ENCODE measurements at places on chromosomes 12 and 14.

GRCh38 chr12:29048787-29049186, 100.3 kb upstream of the FAR2 start:
- no peak for DNase-seq

DNA sequence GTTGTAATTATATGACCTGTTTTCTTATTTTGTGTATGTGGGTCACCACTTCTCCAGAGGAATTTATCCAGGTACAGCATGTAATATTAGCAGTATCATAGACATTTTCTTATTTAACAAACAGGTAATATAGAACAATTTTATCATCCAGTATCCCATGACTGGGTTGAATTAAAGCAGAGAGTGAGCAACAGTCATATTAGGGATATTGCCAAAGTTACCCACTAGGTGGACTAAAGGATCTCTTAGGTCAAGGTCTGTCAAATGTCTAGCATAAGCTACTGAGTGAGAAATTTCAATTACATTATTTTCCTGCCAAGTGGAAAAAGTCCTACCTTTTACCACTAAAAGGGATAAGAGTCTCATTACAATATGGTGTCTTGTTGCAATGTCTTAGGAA, 62.1 kb upstream of the TRIM9 start:
- DNase-seq = no peak

DNA sequence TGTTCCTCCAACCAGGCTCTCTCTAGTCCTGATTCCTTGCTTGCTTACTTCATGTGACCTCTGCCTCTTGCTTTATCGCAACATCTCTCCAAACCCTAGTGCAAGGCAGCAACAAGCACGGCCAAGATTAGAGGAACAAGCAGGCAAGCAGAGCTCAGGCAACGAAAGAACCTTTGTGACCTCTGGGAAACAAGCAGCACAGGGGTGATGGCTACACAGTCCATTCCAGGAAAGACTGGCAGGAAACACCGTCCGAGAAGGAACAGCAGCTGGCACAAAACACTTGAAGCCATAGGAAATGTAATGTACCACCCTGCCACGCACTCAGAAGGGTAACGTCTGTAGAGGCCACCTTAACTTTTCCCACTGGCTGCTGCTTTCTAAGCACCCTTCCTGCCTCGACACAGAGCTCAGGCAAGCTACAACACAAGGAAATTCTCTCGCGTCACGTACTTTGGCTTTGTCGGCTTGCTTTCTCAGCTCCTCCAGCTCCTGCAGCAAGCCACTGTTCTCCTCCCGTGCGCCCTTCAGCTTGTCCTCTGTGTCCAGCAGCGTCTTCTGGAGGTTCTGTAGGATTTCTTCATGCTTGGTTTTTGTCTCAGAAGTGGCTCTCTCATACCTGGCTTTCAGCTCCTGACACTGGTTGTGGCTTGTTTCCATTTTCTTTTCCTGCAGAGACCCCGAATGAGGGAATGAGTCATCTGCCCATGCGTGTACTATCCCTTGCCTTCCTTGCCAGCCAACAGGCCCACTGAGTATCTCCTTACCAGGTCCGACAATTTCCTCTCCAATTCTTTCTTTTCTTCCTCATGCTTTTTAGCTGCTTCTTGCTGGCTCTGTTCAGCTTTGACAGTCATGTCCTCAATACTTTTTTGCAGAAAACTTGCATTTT, 61.4 kb upstream of the VPS33A start:
- no peak for DNase-seq

DNA sequence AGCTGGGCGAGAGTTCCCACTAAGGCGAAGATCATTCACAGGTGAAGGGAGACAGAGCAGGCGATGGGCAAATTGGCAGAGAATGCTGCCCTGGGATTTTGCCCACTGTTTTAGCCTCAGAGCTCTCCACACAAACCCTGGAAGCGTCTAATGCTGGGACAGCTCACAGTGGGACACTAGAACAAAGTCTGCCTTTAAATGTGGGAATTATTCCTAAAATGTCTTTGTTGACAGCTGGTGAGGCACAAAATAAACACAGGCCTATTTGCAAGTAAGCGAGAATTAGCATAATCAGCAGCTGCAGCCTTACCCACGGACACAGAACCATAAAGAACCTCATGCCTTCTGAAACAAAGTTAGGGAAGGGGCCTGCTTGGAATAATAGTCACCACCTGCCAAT, 824.5 kb downstream of the AACS start:
- no peak for DNase-seq

DNA sequence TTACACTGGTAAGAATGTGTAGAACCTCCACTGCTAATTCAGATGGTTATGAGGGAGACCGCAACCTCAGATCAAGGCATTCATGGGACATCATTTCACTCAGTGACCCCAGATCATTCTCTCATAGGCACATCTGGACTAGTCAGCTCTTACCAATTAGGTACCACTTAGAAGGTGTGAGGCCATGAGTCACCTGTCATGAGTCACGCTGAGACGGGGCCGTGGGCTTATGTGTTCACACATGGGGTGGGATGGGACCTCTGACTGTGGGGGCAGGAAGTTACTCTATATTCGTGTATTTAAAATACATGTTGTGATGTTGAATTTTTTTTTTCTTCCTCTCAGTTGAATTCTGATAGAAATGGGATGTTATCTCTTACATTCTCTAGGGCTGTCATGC, 55.9 kb downstream of the CCDC92 start:
- no peak for DNase-seq

DNA sequence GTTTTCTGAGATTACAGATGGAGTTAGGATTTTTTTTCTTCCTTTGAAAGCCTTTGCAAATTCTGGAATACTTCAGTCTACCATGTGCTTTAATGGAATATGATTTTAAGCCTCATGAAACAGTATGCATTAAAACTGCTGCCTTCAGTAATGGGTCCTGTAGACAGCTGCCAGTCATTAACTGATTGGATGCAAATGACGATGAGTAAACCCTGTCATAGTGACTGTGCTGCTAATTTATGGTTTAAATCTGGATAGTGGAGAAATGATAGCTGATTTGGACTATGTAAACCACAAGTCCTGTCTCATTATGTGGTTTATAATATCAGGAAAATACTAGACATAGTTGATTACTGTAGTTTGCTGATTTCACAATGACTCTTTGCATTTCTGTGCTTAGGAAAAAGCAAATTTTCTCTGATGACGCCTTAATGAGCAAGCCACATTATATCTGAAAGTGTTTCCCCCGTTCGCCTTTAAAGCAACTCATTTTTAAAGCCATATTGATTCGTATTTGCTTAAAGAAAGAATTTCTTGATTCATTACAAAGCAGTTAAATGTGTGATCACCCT, 217.6 kb downstream of the TMTC2 start:
- DNase-seq = no peak

GRCh38 chr12:1670358-1671268, 20.3 kb upstream of the ADIPOR2 start:
- DNase-seq = no peak

- DNase-seq = no peak
Measured at GRCh38 chr14:60111732-60112131, 20.0 kb downstream of the PCNX4 start.

DNA sequence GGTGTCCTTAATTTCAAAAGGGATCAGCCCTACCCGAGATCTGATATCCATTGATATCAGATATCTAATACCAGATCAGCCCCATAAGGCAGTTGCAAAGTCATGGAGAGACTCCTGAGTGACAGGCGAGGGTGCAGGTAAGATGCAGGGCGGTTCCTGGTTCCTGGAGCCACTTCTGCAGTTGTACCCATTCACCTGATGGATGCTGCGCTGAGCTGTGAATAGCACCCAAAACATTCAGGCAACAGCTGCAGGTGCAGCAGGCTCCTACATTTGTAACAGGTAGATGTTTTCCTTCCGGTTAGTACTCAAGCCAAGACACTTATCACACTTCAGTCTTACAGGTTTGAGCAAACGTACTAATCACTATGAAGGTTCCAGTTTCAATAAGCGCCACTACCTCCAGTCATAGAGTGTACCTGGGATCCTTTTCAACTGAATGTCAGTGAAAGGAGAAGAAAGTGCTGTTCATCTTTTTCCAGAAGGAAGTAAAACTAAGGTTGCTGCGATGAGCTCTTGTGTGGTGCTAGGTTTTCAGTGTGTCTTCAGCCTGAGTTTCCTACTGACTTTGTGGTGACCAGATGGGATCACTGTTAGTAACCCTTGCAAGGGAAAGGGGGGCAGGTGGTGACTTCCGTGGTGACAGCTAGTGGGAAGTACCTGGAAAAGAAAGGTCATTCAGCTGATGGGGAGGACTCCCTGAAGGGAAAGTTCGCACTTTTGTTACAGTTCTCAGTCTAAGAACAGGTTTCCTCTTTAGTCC, 1.9 kb downstream of the ATP6V0A2 start:
- no peak for DNase-seq

- no peak for DNase-seq
Measured at GRCh38 chr12:116426391-116427136, 132.6 kb upstream of the MAP1LC3B2 start.

DNA sequence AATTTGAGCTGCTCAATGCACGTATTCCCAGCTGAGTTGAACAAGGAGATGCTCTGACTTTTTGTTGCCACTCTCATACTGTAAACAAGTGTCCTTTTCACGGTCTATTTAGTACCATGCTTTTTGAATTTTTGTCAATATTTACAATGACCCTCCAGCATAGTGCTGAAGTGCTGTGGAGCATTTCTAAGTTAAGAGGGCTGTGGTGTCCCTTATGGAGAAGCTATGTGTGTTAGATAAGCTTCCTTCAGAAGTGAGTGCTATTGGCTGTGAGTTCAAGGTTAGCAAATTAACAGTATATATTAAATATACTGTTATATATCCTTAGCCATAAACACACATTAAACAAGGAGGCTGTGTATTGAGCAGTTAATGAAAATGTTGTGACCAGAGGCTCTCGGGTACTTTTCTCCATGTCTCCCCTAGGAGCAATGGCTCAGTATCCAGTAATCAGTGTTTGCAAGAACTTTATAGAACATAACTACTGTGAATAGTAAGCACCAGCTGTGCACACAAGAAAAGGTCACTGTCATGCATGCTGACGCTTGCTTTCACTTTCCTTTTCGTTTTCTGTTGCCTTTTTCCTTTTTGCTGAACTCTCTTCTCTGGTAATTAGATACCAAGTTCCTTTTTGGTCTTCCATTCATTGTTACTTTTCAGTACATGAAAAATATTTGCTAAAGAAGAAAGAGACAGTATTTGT, 187.2 kb upstream of the NEDD1 start:
- no peak for DNase-seq

Measured in T-cell (primary cell).